ENCODE measurements at places on chromosomes 4 and X.

DNA sequence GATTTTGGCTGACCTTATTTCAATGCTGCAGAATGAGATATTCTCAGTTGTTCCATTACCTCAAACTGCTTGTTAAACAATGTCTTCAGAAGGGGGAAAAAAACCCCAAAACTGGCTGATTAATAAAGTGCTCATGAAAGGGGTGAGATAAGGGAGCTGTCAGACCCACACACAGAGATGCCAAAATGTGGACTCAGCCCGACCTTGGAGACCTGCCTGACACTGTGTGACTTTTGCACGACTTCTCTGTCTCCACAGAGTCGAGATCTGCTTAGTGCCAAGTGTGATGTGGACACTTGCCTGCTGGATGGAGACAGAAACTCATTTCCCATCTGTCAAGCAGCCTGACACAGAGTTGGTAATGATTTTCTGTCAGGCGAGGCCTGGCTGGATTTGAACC lies 31.5 kb downstream of the REELD1 start:
- DNase-seq: no peak

GRCh38 chr4:16067515-16067914 lies 16.3 kb downstream of the PROM1 start:
- no peak for DNase-seq

- DNase-seq: peak; percentile 5
These were observed 99.5 kb downstream of the COX18 start for GRCh38 chr4:72969976-72970375.

- DNase-seq: no peak
These were observed 89.0 kb downstream of the PLAC1 start for GRCh38 chrX:134569306-134569705.

DNA sequence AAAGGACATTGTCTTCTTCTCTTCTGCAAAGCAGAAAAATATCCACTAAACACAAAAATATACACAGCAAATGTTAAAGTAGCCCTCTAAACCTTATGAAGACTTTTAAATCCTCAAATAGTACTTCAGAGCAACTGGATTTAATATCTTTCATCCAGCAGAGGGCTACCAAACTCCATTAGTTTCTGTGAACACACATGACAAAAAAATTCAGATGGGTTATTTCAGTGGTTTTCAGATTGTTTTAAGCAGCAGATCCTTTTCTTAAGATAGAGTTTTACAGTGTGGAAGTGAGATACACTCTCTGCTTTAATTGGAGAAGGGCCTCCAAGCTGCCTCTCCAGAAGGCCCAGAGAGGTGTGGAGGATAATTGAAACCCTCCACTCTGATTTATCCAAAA lies 56.7 kb downstream of the ANK2 start:
- DNase-seq: no peak

GRCh38 chrX:7390441-7390840 lies 242.5 kb upstream of the PUDP start:
- no peak for DNase-seq

DNA sequence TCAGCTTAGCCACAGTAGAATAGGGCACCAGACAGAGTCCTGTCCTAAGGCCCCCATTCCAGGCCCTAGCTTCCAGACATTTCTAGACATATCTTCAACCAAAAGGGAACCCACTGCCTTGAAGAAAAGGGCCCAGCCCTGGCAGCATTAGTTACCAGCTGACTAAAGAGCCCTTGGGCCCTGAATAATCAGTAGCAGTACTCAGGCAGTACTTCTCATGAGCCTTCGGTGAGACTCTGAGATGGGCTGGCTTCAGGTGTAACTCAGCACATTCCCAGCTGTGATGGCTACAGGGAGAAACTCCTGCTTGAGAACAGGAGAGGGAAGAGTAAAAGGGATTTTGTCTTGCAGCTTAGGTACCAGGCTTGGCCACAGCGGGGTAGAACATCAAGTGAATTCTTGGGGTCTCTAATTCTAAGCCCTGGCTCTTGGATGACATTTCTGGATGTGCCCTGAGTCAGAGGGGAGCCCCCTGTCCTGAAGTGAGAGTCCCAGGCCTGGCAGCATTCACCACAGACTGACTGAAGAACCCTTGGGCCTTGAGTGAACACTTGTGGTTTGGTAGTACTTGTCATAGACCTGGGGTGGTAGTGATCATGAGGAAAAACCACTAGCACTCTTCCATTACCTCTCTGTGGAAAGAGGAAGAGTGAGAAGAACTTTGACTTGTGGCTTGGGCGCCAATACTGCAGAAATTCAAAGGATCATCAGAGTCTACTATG lies 170.1 kb downstream of the ATP10D start:
- DNase-seq: no peak

DNA sequence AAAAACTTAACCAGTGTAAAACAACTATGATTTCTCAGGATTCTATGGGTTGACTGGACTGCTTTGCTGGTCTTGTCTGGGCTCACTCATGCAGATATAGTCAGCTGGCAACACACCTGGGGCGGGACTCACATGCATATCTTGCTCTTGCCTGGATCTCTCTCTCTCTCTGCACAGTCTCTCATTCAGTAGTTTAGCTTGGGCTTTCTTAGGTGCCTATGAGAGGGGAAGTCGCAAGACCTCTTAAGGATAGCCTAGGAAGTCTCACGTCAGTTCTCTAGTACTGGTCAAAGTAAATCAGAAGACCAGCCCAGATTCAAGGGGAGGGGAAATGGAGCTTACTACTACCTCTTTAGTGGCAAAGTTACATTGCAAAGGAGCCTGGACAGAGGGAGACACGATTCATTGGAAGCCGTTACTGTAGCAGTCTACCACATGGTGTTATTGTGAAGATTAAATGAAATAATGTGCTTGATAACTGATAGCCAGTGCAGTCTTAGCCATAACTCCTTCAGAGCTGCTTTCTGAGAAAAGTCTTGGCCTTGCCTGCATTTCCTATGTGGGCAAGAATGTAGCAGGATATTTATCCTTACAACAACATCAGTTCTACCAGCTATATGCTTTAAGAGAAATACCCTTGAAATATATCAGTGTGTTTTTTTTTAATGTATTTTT lies 2.1 kb downstream of the COPS4 start:
- no peak for DNase-seq

- no peak for DNase-seq
These were observed 311.2 kb downstream of the DHX15 start for GRCh38 chr4:24273136-24273535.

DNA sequence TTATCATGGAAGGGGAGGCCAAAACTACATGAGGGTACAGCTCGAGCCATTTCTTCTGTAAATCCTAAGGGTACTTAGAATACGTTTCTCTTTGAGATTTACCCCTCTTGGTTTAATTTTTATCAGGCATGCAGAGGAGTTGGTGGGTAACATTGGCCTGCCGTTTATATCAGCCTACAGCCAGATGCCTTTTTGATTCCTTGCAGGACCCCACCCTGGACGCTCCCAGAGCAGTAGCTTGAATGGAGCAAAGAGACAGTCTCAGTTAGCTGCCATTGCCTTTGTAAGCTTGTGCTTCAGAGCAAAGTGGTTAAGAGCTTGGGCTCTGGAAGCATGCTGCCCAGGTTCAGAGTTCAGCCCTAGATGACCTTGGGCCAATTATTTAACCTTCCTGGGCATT lies 9.0 kb downstream of the DOCK11 start:
- no peak for DNase-seq

DNA sequence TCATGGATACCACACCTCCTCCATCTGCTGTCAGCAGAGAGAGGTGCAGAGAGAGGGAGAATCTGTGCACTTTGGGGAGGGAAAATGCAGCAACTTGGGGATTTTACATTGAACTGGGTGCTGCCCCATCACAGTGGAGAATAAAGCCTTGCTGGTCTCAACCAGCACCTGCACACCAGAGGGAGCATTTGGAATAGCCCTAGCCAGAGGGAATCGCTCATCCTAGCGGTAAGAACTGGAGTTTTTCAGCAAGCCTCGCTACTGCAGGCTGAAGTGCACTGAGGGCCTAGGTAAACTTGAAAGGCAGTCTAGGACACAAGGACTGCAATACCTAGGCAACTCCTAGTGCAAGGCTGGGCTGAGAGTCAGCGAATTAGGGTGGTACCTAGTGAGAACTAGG lies 148.7 kb downstream of the KDR start:
- no peak for DNase-seq

- no peak for DNase-seq
These were observed at the start of gene RNF128 for GRCh38 chrX:106726485-106727437. Gene RNF128 (plus strand): TSS chrX:106726701. CDS start chrX:106726914, 213 bp downstream.
